ENCODE measurements at places on chromosomes 3 and 15.

DNA sequence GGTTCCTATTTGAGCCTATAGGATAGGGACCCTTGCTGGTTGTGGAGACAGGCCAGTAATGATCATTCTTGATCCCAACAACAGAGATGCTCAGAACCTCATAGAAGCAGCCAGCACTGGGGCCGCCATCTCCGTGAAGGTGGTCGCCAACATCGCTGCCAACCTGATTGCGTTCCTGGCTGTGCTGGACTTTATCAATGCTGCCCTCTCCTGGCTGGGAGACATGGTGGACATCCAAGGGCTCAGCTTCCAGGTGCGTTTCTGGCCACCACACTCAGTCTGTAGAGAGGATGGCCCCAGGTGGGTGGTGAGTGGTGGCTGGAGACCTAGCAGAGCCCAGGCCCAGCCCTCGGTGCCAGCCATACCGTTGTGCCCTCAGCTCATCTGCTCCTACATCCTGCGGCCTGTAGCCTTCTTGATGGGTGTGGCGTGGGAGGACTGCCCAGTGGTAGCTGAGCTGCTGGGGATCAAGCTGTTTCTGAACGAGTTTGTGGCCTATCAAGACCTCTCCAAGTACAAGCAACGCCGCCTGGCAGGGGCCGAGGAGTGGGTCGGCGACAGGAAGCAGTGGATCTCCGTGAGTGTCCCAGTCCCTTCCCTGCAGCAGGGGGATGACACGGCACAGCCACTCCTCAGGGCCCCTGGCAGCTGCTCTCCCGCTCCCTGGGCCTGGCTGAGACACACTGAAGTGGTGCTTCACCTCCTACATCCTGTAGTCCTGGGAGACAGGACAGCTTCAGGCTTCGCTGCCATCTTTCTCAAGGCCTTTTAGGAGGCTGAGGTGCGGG, 46.5 kb upstream of the PDE8A start:
- no peak for DNase-seq

DNA sequence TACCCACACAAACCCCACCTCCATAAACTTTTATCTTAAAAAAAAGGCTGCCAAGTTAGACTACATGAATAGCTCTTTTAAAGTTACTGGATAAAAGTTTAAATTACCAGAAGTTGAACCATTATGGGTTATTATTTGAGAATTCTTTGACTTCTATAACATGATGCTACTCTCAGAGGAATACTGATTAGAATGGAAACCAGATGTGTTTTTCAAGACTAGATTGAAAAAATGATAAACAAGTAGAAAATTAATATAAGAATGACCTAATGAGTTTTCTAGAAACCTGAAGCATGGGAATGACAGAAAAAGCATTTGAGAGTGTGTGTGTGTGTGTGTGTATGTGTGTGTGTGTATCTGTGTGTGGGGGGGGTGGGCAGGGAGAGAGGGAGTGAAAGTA, 12.4 kb upstream of the FGF7 start:
- DNase-seq = no peak

- no peak for DNase-seq
These were observed 53.0 kb downstream of the THSD4 start for GRCh38 chr15:71168166-71168834.

GRCh38 chr15:82568986-82569385, 28.7 kb upstream of the RPS17 start:
- no peak for DNase-seq

GRCh38 chr15:66042624-66043023, 173.3 kb downstream of the RAB11A start:
- DNase-seq = no peak
